Activated effector memory CD4-positive, alpha-beta T cell treated with anti-CD3 and anti-CD28 coated beads, Interleukin-2, amount 50 U/mL, for 16 hours (primary cell): ENCODE measurements at places on chromosomes 6 and 20.

- no peak for DNase-seq
These were observed 37.4 kb downstream of the KIAA1755 start for GRCh38 chr20:38222923-38223742.

- DNase-seq, result no peak
These were observed 35.3 kb downstream of the FOXP4 start for GRCh38 chr6:41581381-41581991.

DNA sequence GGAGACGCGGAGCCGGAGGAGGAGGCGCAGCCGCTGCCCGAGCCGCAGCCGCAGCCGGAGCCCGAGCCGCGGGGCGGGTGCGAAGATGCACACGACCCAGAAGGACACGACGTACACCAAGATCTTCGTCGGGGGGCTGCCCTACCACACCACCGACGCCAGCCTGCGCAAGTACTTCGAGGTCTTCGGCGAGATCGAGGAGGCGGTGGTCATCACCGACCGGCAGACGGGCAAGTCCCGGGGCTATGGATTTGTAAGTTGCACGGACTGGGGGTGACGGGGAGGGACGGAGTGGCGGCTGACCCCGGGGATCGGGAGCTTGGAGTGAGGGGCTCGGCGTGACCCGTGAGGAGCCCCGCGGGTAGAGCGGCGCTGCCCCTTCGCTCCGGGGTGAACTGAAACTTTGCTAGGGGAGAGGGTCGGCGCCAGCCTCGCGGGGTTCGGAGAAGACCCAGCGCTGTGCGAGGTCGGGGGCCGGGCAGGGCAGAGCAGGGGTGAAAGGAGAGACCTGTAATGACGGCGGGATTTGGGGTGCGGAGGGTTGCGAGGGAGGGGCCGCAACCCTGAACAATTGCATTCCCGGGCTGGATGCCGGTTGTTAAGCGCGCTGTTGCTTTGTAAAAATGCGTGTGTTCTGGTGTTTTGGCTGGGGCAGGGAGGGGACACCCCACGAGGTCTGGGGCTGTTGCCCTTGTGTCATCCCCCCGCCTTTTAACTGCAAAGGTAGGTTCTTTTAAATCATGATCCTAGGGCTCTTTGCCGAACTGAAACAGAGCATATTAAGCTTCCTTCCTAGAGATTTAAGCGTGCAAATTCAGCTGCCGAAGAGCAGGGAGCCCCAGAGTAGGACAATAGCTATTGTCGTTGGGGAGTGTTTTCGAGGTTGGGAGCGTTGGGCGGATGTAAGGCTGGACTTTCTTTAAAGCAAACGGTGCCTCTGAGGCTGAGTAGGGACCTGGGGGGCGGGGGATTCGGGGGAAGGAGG is 628 bp downstream of the RBM24 start:
- DNase-seq, result no peak

DNA sequence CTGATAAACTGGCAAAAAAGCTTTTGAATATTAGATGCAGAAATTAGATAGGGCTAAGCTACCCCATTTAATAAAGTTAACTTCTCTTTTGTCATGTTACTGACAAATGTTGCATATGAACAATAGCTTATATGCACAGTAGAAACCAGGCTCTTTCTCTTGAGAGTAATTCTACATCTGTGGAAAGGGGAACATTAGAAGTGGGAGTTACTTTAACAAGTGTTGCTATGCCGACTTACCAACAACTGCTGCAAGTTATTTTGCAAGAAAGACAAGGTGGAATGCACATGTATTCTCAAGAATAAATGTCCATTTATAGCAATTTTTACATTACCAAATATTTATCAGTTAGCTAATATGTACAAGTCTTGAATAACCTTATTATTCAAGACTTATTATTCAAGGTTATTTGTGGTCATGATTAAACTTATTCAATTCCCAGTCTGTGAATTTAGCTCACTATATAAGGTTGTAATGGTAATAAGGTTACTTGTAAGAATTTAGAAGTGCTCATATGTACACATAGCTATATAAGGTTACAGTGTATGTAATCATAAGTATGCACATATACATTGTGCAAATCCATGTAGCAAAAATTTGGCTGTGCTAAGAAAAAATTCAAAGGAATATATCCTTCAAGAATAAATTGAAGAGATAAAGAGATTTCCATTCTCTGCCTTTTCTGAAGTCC is 38.3 kb downstream of the ADGRG6 start:
- no peak for DNase-seq

- no peak for DNase-seq
These were observed 41.7 kb downstream of the SLC23A2 start for GRCh38 chr20:4959592-4959991.

DNA sequence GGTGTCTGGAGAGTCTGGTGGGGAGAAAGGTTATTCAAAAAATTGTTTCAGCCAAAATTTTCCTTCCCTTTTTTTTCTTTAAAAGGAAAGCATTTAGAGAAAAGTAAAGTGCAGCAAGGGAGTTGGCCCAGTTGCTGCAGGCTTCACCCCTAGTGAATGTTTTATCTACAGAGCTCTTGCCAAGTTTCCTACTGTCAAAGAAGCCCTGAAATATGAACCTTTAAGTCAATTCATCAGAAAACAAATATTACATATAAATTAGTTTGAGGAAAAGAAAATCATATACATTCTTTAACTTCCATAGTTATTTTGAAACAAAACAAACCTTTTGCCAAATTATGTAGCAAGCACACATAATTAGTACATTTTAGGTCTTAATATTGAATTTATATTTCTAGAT is 25.0 kb upstream of the HMGCLL1 start:
- DNase-seq, result no peak

- DNase-seq, result no peak
These were observed 41.2 kb downstream of the CD40 start for GRCh38 chr20:46159101-46159897.

DNA sequence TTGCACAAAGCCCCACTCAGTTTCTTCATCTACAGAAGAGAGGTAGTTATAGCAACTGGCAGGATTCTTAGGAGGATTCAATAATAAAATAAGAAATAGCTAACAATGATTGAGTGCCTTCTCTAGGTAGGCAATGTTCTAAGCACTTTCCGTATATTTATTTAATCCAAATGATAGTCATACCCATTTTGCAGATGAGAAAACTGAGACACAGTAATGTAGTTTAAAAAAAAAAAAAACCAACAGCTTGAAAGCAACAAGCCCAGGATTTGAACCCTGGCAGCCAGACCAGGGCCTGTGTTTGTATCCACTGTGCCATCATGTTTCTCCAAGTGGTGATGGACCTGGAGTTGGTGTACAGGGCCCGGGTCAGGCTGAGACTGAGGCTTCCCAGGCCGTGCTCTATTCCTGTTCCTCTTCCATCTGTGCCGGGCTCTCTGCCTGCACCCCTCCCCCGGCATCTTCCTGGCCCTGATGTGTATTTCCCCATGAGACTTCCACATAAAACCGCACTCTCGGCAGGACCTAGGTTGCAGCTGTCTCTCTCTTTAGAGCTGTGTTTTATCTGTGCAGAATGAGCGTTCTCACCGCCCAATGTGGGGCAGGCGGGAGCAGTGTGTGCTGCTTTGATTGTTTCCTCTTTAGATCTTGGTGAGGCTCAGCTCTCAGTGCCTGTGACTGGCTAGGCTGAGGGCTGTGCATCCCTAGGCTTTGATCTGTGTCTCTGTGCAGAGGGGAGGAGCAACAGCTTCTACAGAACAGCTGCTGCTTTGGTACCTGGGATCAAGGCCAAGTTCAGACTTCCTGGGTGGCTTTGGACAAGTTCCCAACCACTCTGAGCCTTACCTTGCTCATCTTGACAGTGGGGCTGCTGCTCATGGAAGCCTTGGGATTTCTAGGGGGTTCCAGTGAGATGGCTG is 49.5 kb downstream of the TOX2 start:
- peak; percentile 77 for DNase-seq

- DNase-seq, result no peak
These were observed 44.1 kb downstream of the TXNDC5 start for GRCh38 chr6:7866526-7866925.
